NCI-H1417 treated with DMSO at 0.1 percent for 48 hours (cell line): ENCODE measurements at places on chromosomes 1 and 21.

- peak; percentile 59 for DNase-seq
Observed at GRCh38 chr1:115771847-115772457, 3.4 kb upstream of the CASQ2 start.

DNA sequence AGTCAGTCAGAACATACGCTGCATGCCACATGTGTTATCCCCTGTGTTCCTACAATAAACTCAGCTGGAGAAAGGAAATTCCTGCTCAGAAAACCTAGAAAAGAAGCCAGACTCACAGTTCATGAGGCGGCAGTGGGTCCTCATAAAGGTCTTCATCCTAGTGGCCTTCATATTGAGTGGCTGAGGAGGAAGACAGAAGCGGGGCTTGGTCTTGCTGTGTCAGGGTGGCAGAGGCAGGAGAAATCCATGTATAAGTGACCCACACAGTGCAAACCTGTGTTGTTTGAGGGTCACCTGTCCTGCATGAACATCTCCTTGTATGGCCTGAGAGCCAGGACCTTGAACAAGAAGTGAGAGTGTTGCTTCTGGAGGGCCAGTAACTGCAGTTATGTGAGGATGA is 4.0 kb upstream of the WNT3A start:
- DNase-seq: no peak

DNA sequence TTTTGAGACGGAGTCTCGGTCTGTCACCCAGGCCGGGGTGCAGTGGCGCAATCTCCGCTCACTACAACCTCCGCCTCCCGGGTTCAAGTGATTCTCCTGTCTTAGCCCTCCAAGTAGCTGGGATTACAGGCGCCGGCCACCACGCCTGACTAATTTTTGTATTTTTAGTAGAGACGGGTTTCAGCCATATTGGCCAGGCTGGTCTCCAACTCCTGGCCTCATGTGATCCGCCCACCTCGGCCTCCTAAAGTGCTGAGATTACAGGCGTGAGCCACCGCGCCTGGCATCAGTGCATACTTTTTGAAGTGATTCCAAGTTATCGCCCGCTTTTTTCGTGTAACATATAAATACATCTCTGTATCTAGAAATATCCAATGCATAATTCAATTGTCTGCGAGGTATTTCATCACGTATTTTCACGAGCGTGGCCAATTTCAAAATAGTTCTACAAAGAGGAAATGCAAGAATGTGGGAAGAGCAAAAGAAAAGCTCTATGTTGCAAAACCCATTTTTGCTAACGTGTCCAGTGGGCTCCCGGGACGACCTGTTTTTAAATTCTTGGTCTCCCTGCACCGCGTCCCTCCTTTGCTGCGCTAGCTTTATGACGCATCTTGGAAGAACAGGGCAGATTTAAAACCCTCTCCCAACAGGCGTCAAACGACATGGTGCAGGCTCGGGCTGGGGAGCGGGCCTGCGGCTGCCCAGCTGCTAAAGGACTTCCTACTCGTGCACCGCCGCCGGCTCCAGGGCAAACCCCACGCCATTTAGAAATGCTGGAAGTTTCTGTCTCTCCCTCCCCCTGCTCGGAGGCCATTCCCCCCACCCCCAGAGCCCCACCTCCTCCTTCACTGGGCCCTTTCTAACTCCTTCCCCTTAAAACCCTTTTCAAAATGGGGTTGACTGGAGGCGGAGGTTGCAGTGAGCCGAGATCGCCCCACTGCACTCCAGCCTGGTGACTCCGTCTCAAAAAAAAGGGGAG is 923 bp upstream of the IFNGR2 start:
- no peak for DNase-seq

GRCh38 chr1:218346391-218347204 is 1.5 kb downstream of the TGFB2 start:
- DNase-seq: no peak

GRCh38 chr1:218415726-218416125 is 70.6 kb downstream of the TGFB2 start:
- no peak for DNase-seq

GRCh38 chr1:232704694-232705680 is 75.1 kb upstream of the SIPA1L2 start:
- no peak for DNase-seq

- DNase-seq: no peak
Observed at GRCh38 chr1:223713546-223714420, 1.4 kb downstream of the CAPN2 start.

GRCh38 chr1:211482306-211482705 is 9.7 kb downstream of the RD3 start:
- no peak for DNase-seq

DNA sequence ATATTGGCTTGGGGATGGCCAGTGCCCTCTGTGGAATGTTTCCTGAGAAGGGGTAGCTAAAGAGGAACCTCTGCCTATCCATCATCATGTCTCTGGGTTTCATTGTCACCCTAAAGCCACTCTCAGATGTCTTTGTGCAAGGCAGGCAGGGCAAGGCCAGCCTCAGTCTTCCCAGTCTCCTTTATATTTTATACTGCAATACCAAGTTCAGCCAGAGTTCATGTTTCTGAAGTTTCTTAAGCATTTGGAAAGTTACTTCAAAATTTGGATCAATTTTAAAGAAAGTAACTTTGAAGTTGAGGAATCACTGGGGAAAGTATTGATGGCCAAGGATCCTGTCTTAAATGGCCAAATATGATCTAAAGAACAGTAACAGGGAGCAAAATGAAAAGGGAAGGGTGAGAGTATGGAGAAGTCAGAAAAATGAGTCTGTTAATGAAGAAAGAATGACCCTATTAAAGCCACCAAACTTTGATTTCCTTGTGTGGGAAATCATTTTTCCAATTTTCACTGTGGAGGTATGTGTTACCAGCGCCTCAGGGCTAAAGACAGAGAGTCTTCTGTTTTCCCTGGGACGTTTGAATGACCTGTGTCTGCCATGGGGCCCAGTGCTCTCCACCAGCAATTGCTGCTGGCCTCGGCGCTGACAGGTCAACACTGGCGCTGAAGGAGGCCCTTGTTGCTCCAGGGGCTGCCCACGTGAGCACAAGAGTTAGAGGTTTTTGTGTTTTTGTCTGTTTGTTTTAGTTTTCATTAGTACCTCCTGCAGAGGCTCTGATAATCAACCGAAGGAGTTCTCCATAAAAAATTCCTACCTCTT is 93.9 kb downstream of the ATP5PO start:
- DNase-seq: no peak

- DNase-seq: no peak
Observed at GRCh38 chr1:63966016-63966415, 192.2 kb downstream of the ROR1 start.

DNA sequence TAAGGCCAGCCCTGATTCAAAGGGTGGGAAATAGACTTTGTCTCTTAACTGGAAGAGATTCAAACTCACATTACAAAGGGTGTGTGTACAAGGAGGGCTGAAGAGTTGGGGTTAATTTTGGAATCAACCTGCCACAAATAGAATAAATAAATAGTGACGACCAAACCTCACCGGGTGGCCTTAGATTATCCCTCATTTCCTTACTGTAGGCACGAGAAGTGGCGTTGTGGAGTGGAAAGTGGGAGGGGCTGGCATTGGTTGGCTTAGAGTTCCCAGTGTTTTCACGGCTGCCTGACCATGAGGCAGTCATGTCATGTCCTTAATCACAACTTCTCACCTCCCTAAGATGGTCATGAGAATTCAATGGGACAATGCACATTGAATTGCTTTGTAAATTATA is 21.3 kb upstream of the RUNX1 start:
- DNase-seq: no peak
